ENCODE measurements at places on chromosomes 12 and 14.

DNA sequence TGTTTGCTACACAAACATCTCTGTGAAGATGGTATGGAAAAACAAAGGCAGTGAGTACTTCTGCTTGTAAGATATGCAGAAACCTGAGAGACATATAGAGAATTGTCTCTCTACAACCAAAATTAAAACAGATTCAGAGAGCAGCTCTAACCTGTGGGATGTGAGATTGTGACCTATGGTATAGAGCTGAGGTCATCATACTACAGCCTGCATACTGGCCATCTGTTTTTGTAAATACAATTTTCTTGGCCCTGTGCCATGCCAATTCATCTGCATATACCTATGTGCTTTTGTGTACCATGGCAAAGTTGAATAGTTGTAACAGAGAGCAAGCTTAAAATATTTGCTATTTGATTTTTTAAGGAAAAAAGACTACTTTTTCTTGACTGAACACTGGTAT lies 99.6 kb downstream of the LMO3 start:
- DNase-seq = no peak

DNA sequence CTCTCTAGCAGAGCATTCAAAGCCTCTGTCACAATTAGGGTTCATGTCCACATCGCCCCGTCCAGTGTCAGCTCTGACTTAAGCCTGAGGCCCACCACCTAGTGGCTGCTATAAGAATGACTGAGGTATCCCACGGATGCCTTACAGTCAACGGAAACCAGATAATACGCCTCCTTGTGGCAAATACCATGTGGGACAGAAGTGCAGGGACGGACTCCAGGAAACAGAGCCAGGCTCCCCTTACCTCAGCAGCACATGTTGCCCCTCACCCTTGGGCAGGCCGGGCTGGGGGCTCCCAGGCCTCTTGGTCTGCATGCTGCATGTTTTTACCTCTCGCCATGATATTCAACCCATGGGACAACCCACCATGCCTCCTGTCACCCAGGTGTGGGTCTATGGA lies 86.3 kb downstream of the VWF start:
- peak; percentile 19 for DNase-seq

GRCh38 chr14:22991852-22992251 lies 9.5 kb upstream of the AJUBA start:
- DNase-seq = no peak

DNA sequence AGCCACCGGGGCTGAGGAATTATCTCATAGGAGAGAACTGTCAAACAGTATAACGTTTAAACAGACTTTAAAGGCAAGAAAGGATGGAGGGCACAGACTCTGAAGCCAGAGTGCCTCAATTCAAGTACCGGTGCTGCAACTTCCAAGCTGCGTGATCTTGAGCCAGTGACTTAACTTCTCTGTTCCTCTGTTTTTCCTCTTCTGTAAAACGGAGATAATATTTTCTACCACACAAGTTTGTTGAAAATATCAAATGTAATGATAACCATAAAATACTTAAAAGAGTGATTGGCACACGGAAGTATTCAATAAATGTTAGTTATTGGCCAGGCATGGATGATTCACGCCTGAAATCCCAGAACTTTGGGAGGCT lies 18.2 kb downstream of the BATF start:
- no peak for DNase-seq

All from CD4-positive, alpha-beta T cell treated with Interleukin-4 for 4 hours (primary cell).